ENCODE measurements at places on chromosomes 7 and 10.

DNA sequence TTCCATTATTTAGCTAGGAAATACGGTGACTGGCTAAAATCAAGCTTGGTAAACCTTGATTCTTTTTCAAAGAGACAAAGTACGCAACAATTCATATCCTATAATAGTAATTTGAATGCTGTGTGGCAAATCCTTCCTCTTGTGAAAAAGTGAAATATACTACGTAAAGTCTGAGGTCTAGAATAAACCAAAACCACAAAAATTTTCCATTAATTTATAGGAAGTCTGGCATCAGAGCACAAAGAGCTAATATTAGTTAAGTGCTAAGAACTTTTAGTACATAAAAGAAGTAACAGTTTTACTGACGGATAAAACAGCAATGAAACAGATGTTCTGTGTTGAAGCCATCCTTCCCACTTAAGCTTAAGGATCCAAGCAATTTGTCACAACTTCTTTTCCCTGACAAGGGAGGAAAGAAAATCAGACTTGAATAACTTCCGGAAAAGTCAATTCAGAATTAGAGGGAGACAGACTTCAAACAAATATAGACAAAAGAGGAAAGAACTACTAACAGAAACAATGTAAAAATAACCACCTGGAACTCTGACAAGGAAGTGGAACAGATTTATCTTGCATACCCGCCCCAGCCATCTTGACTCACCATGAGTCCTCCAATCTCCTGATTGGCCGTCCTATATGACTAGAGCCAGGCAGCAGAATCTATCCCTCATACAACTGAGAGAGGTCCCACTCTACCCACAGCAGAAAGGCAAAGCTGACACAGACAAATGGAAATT, 34.6 kb downstream of the RHEB start:
- DNase-seq: peak; percentile 33

DNA sequence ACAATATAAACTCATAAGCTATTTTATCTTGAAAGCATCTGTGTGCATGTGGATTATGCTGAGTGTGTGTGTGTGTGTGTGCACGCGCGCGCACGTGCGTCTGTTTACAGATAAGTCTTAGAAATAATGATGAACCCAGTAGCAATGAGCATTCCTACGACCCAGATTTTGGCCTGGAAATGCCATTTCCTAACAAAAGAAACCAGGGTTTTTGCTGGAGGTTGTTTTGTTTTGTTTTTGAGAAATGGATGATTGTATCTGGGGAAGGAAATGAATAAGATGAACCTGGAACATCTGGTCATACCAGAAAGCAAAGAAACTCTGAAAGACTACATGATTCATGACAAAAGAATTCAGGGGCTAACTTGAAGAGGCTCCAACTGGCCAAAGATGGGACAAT, 22.1 kb upstream of the LMOD2 start:
- no peak for DNase-seq

DNA sequence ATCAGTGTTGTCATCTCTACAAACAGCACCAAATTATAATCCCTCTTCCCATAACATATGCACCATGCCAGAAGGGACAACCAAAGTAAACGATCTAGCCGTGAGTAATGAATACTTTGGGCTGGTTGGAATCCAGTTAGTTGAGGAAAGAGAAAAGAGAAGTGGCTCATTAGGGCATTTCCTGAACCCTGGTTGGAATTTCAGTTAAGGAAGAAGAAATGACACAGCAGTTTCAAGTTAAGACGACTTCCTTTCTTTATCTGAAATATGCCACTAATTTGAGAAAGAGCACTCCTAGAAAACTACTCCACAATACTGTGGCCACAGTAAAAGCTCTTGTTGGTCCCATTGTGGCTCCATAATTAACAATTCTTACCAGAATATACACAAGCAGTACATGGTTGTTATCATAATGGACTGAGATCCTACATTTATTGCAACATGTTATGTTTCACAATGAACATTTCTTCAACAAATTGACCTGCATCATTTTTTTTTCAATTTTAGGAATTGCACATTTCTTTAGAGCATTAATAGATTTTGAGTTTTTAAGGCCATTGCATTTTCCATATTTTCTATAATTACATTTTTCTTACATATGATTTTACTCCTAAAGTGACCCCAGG, at the start of gene TFEC:
TSS of gene TFEC (minus strand) at position 113 of the 626 bp plus-strand sequence. CDS start 46,322 bp downstream, outside the sequence.
- no peak for DNase-seq

DNA sequence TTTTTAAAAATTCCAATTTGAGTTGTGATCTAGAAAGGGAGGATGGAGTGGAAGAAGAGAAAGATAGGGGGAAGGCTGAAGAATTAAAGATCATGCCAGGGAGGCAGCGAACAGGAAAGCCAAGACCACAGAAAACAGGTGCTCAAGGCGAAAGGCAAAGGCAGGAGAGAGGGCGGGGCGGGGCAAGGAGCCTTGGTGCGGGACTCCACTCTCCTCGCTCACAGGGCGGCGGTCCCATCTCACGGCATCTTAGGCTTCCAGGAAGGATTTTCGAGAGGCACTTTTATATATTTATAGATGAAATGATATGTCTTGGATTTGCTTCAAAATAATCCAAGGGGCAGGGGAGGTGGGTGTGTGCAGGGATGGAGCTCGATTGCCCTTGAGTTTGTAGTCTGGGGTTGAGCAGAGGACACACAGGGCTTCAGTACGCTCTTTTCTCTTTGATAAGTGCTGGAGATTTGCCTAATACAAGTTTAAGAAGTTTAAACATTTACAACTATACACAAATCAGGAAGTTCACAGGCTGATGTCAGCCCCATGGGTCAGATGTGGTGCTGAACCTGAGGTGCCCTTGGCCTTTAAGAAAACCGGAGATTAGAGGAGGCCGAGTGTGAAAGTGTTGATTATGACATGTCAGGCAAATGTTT, 161.1 kb downstream of the PRKAG2 start:
- no peak for DNase-seq

DNA sequence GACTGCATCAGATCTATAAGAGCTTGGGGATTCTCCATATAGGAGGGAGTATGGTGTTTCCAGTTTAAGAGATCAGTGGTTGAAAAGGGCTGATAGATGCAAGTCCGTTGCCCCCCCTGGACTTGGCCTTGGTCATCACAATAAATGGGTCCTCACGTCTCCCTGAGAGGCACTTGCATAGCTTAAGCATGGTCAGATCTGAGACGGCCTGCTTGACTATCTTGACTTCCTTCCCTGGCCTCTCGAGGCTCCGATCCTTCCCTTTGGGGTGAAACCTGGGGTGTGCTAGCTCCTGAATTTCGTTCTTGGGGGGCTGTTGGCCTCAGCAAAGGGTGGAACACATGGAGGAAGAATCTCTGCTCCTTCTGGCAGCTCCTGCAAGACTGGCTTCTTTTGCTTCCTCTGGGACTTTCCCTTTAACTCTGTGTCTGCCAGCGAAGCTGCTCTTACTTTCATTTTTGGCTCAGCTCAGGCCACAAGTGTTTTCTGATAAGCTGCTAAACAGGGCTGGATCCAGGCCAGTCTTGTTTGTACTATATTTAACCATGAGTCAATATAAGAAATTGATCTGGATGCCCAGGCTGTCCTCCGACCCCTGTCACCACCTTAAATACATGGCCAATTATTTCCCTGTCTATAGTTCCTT, 11.2 kb upstream of the ZNF485 start:
- peak; percentile 76 for DNase-seq

GRCh38 chr7:37942934-37943610, 22.6 kb downstream of the EPDR1 start:
- no peak for DNase-seq

- no peak for DNase-seq
Observed at GRCh38 chr7:139560678-139561077, 37.2 kb downstream of the CLEC2L start.

DNA sequence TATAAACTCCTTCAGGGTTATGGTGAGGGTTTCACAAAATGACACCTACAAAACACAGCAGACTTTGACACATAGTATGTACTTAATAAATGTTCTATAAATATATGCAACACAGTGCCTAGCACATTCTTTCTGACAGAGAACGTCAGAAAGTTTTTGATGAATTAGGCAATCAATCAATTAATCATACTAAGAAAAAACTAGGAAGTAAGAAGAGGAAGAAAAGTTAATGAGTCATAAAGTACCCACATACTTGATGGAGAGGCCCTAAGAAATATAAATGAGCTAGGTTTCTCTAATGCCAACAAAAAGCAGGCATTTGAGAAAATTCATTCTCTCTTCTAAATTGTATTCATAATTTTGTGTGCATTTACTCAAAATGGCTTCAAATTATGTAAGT, 192.7 kb upstream of the VWC2 start:
- no peak for DNase-seq

DNA sequence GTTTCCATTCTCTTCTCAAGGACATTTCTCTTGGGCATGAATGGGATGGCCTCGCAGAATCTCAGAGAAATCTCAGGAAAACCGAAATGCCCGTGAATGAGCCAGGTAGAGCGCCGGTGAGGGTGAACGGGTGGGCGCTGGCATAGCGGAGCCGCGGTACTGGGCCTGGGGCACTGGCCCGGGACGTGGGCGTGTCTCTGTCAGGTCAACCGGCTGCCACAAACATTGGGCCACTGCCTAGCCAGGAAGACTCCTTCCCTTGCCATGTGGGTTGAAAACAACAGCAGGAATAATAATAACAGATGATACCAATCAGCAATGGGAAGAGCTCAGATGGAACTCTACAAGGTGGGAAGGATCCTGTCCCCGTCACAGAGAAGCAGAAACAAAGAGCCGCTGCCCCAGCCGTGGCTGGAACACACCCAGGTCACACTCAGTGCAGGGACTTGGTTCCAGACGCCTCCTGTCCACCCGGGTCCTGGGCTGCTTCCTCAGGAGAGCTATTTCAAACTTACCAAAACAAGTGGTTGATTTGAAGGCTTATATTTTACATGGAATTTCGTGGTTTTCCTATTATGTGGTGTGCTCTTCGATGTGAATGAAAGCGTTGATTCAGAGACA, 51.1 kb upstream of the EBF3 start:
- no peak for DNase-seq

- peak; percentile 7 for DNase-seq
Observed at GRCh38 chr10:90592638-90593302, 265.1 kb downstream of the HTR7 start.

- DNase-seq: no peak
Observed at GRCh38 chr7:2007551-2007950, 225.2 kb downstream of the MAD1L1 start.

DNA sequence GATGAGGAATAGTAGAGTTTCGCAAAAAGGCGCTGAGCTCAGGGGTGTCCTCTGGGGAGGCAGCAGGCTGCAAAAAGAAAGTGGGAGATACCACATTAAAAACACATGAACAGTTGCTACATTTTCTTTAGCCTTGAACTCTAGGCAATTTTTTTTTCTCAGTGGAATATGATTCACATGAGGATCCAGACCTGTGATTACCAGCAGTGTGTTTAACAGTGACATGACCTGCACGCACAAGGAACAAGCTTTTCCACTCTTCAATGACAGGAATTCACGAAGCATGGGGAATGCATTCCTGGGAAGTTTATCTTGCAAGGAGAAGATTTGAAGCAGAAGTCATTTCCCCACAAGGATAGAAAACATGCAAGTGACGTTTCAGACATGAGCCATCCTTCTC, 161.6 kb downstream of the ITGA8 start:
- DNase-seq: no peak

DNA sequence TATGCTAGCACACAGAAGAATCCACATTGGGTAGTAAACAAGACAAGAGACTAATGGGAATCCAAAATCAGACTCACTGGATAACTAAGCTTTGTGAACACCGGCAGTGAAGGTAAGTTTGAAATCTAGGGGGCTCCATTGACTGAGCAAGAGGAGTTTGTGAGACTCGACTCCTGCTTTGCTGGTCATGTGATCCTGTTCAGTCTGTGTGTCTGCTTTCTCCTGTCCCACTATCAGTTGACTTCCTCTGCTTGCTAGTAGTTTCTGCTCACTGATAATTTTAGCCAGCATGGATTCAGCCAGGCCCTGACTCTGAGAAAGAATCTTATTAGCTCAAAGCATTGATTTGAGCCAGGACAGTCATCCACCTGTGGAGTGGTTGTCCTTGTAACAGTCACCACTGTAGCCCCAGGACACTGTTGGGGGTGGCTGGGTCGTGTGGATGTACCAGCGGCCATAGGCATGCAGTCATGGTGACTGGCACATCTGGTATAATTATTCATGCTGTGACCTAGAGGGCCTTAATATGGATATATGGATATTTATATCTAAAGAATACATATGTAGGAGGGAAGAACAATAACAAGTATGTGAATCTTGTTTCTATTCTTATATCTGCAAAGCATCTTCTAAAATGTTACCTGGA, 44.4 kb downstream of the DNAH11 start:
- no peak for DNase-seq

DNA sequence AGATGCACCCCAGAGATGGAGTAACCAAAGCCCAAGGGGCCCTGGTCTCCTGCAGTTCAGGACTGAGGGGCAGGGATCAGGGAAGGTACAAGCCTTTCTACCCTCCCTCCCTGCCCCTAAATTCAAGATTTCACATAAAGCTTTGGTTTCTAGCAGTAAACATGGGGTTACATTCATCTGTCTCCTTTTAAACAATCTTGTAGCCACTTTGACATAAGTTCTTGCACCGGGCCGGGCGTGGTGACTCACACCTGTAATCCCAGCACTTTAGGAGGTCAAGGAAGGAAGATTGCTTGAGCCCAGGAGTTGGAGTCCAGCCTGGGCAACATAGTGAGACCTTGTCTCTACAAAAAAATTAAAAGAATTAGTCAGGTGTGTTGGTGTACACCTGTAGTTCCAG, 4.0 kb upstream of the ACTR3C start:
- DNase-seq: no peak

GRCh38 chr7:4527988-4528636, 154.0 kb upstream of the FOXK1 start:
- DNase-seq: no peak

- no peak for DNase-seq
Observed at GRCh38 chr10:87723500-87723899, 63.8 kb downstream of the PAPSS2 start.
